Heart right ventricle (tissue), 16 donors: ENCODE measurements at places on chromosomes 1 and 21.

- DNase-seq, result no peak
Measured at GRCh38 chr1:67683766-67684525, 1.1 kb upstream of the GADD45A start.

DNA sequence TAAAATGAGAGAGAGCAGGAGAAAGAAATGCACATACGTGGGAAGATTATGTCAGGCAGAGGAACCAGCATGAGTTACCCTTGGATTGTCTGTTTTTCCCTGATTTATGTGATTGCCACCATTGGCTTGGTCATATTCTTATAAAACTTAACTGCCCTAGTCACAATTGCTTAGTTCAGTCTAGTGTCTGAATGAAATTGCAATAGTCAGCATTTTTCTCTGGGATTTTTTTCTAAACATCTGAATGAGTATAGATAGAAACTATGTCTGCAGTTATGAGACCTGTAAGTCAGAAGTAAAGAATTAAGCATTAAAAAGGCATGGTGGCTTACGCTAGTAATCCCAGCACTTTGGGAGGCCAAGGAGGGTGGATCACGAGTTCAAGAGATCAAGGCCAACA, 889.8 kb downstream of the PLA2G4A start:
- DNase-seq, result no peak

GRCh38 chr1:52028328-52028727, 5.3 kb downstream of the KTI12 start:
- DNase-seq, result no peak

- no peak for DNase-seq
Measured at GRCh38 chr1:10693497-10694273, 102.8 kb downstream of the CASZ1 start.

- no peak for DNase-seq
Measured at GRCh38 chr1:221760911-221761310, 19.0 kb upstream of the DUSP10 start.

DNA sequence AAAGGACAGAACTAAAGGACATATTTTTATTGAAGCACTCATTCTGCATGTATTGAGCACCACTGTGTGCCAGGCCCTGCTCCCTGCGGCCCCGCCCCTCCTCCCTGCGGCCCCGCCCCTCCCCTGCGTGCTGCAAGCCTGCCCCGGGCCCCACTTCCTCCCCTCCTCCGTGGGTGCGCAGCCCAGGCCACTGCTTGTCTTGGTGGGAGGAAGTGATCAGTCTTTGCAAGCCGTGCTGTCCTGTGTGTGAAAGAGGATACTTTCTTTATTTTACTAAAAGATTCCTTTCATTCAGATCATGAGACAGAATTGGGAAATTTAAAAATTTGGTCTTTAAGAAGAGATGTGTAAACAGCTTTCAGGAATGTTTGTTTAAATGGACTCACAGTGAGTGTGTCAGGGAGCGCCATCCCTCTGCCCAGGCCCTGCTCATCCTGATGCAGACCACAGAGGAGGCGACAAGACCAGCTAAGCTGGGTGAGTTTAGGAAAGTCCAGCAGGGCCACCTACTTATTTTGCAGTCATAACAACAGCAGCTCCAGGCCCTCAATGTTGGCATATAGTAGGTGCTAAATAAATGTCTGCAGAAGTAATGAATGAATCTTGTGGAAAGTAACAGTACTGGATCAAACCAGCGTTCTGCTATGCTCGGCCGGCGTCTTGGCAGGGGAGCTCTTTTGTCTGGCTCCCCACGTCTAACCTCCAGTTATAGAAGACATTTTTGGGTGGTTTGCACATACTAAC, 88.3 kb upstream of the SELENON start:
- no peak for DNase-seq

GRCh38 chr1:52970149-52970548, 43.1 kb downstream of the SCP2 start:
- no peak for DNase-seq

DNA sequence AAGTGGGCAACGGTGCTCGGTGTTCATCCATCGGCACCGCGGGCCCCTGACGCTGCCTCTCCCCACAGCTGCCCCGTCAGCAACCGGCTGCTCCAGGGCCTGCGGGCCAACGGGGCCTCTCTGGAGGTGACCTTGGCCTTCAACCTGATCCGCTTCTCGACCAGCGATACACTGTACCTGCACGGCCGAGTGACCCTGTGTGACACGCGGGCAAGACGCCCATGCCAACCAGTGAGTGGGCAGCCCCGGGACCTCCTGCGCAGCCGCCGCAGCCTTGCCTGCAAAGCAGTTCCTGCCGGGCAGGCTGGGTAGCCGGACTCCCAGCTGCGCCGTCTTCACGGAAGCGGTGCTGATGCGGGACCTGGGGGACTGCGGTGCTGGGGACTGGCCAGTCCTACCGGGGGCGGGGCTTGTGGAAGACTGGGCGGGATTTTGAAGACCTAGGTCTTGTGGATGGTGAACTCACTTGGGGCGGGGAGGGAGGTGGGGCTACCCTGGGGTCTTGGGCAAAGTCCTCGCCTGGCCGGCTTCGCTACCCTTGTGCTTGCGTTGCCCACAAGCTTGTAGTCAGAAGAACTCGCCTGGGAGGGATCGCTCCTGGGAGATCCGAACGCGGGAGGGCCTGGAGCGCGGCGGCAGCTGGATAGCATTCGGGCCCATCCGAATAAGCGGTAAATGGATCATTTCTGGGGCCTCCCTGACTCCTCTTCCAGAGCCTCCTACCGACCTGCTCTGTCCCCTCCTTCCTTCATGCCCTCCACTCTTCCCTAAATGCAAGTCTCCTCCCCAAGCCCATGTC, 8.8 kb upstream of the CEP85 start:
- DNase-seq, result peak; percentile 65

- no peak for DNase-seq
Measured at GRCh38 chr1:26169198-26169554, 413 bp upstream of the C1orf232 start.

DNA sequence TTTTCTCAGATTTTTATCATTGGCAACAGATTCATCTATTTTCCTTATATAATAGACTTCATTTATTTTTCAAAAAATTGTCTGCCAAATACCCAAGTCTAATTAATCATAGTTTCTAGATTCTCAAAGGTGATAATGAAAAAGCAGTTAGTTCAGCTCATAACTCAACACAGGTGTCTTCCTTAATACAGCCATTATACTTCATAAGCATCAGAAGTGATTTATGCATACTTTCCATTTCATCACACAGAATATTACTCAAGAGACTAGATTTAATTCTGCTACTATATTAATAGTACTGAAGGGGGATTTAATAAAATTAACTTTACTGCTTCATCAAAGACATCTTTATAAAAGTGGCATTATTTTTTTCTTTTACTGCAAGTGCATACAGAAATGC, 18.8 kb downstream of the SRSF11 start:
- no peak for DNase-seq

GRCh38 chr1:229895605-229896004, 171.4 kb upstream of the GALNT2 start:
- no peak for DNase-seq

- no peak for DNase-seq
Measured at GRCh38 chr1:230176326-230176725, 109.3 kb downstream of the GALNT2 start.

- no peak for DNase-seq
Measured at GRCh38 chr1:66452982-66453381, 81.0 kb upstream of the SGIP1 start.

GRCh38 chr1:219806020-219806419, 122.3 kb downstream of the SLC30A10 start:
- DNase-seq, result no peak

- no peak for DNase-seq
Measured at GRCh38 chr1:4133939-4134321, 233.9 kb upstream of the C1orf174 start.

- no peak for DNase-seq
Measured at GRCh38 chr21:24223624-24224023, 1383.7 kb downstream of the MRPL39 start.

DNA sequence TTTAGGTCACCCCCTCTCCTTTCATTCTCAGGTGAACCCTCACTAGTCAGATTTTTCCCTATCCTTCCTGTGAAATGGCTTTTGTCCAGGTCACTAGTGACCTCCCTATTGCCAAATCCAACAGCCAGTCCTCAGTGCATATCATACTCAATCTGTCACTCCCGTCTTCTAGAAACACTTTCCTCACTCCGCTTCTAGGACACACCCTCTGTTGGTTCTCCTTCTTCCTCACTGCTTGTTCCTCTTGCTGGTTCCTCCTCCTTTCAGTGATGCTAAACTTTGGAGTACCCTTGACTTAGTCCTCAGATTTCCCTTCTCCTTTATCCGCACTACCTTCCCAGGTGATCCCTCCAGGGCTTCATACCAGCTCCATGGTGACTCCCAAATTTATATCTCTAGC, 94.3 kb downstream of the RNF220 start:
- DNase-seq, result no peak

GRCh38 chr1:225666495-225666894, 13.6 kb upstream of the ENAH start:
- no peak for DNase-seq

GRCh38 chr1:41469706-41470105, 14.8 kb downstream of the EDN2 start:
- no peak for DNase-seq

DNA sequence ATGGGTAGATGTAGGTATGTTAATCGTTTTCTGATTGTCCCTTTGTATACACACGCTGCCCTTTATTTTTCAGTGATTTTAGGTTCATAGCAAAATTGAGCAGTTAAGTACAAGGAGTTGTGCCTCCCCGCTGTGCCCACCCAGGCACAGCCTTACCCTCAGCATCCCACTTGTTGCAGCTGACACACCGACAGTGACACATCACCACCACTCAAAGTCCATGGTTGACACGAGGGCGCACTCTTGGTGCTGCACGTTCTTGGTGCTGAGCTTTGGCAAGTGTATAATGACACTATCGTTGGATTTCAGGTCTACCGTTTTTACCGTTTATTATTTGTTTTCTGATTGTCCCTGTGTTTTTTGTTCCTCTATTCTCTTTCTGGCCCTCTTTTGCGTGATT, 15.6 kb downstream of the C1orf159 start:
- DNase-seq, result no peak

DNA sequence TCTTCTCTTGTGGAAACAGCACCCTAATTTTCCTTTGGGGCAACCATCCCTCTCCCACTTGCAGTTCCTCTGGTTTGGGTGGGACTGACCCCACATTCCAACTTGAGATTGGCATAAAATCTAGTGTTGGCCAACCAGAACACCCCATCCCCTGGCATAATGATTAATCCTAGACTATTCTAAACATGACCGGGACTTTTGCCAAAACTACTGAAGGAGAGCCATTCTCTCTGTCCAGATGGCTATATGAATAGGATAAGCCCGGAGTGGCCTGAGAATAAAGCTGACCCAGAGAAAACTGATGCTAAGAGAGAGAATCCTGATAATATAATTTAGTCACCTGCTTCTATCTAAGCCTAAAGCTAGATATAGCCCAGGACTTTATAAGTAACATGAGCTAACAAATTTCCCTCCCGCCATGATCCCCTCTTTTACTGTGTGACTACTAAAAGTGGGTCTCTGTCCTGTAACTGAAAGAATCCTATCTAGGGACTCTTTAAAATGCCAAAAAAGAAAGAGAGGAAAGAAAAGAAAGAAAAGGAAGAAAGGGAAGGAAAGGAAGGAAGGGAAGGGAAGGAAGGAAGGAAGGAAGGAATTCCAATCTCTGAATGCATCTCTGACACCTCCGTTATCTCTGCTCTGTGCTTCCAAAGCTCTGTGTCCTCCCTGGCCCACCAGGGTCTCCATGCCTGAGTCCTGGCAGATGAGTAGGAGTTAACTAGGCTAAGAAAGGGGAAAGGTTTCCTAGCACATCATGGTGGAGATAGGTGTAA, 28.0 kb upstream of the NRDC start:
- DNase-seq, result no peak

DNA sequence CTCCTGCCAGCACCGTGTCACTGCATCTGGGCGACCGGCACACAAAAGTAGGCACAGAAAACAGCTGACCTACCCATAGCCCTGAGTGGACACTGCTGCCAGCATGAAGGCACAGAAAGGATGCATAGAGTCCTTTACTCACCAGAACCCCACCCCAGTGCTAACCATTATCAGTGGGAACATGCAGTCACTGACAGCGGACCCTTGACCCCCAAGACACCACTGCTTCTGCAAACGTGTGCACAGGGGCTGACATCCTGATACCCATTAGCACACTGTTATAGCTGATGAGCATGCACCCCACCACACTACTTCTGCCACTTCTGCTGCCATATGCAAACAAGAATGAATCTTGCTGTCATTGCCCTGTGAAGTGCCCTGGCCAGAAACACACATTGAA, 953.0 kb upstream of the NCAM2 start:
- no peak for DNase-seq

DNA sequence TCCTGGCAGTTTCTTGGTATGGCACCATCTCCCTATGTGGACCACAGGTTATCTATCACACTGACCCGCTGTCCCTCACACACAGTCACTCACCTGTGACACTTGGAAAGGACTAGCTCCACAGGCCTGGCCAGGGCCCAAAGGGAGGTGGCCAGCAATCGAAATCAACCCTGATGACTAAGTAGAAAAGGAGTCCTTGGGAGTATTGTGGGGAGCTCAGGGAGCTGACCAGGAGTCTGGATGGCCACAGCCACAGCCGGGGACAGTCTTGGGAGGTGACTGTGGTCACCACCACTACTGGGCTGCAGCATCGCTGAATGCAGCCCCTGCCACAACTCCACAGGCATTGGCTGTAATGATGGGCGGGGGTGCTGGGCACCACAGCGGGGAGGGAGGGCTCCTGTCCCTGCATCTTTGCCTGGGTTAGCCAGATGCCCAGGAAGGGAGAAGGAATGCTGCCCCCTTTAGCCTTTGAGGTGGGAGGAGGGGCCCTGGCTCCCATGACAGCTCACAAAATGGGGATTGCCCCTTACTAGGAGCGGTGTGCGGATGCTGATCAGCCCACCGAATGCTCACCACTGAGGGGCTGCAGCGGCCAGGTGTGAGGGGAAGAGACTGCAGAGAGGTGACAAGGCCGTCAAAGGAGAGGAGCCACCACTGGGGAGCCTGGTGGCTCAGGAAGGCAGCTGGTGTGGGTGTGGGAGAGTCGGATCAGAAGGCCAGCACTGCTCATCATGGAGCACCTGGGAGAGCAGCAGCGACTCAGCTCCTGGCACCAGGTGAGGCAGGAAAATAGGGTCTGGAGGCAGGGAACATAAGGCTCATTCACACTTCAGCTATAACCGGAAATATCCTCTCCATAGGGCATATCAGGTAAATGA, 61.3 kb downstream of the H3-3A start:
- DNase-seq, result no peak

- DNase-seq, result peak; percentile 57
Measured at GRCh38 chr1:209207701-209208286, 375.7 kb upstream of the CAMK1G start.

- no peak for DNase-seq
Measured at GRCh38 chr1:53316766-53317581, 10.9 kb downstream of the LRP8 start.

GRCh38 chr21:31893851-31894415, 21.1 kb downstream of the HUNK start:
- no peak for DNase-seq

GRCh38 chr1:215022204-215022603, 60.3 kb upstream of the KCNK2 start:
- DNase-seq, result no peak
